MG63 (cell line): ENCODE measurements at places on chromosomes 2 and 18. TPM values are rescaled to one million over a fixed set of nuclear protein-coding genes. Genes with fewer than 3 reads are reported as not detected.

GRCh38 chr2:233443511-233444183 lies 89.4 kb downstream of the DGKD start:
- DNase-seq = peak; percentile 64

The SEPTIN10 gene
- 31.5 and 46.9 TPM in 2 replicates for total RNA-seq

DNA sequence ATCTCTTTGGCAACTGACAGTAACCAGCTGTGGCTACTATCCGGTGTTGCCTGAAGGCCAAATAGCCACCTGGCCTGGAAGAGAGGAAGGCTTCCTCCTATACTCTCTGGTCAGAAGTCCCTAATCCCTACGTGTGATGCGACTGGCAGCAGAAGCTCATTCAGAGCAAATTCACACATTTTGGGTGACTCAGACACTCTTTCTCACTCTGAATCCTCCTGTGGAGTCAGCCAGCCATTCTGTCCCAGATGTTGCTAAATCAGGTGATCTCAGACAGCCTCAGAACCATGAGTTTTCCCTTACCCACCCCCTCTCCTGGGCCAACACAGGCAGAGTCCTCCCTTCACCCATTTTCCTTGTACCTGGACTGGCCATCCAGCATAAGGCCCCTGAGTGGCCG lies 34.7 kb downstream of the CFAP53 start:
- DNase-seq = peak; percentile 5

GRCh38 chr2:27890924-27891672 lies 569 bp downstream of the BABAM2 start:
- DNase-seq = peak; percentile 58

The LYPD6B gene
- total RNA-seq = 1.6 TPM in 1 of 2 replicates, not detected in the other

The INSIG2 gene
- 5.7 and 7.7 TPM in 2 replicates for total RNA-seq

GRCh38 chr2:98482362-98482761 lies 37.7 kb downstream of the INPP4A start:
- no peak for DNase-seq

- no peak for DNase-seq
Measured at GRCh38 chr2:235191486-235191885, 239.7 kb downstream of the SH3BP4 start.

GRCh38 chr2:150129921-150130575 lies 357.4 kb downstream of the RND3 start:
- DNase-seq = no peak

GRCh38 chr2:162328424-162329157 lies 10.1 kb upstream of the IFIH1 start:
- no peak for DNase-seq
